ENCODE measurements at places on chromosomes 7 and 10.

DNA sequence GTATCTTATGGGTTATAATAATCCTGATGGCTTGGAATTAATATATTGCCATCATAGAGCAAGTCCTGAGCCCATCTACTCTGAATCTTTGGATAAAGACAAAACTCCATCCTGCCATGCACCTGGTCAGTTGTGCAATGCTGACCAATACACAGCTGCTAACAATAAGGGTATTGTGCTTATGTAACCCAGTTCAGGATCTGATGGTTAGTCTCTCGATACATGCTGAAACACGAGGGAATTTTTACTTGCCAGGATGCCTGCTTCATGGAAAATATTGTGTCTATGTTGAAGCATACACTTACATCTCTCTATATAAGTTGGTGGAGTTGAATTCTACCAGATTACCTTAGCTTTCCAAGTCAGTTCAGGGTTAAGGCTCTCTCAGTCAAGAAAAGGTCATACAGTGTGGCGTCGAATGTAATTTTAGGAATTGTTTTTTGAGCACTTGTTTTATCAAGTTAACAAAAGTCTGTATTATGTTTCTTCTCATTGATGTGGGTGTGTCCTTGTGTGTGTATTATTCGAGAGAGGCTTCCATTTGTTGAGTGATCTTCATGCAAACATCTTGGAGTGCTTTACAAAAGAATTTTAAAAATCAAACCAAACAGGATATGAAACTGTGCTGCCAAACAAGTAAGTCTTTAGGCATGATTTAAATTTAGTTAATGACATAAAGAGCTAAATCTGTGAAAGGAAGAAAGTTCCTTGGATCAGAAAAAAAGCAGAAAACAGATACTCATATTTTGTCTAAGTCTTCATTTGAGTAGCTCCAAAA is 449.1 kb downstream of the SUGCT start:
- DNase-seq, result no peak

DNA sequence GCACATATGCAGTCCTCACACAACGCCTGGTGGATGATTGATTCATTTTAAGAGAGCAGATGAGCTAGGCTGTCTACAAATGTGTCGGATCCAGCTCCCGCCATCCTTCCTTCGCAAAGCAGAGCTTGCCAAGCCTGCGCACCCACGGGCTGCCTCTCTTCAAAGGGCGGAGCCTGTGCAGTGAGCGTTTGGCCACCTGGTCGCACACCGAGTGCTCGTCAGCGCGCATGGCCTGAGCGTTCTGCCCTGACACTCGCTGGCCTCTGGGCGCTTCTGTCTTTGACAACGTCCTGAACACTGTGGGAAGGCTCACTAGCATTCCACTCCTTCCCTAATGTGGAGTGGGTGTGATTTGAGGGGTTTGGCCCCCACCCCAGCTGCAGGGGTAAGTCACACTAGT is 47.1 kb upstream of the TMEM72 start:
- DNase-seq, result no peak

DNA sequence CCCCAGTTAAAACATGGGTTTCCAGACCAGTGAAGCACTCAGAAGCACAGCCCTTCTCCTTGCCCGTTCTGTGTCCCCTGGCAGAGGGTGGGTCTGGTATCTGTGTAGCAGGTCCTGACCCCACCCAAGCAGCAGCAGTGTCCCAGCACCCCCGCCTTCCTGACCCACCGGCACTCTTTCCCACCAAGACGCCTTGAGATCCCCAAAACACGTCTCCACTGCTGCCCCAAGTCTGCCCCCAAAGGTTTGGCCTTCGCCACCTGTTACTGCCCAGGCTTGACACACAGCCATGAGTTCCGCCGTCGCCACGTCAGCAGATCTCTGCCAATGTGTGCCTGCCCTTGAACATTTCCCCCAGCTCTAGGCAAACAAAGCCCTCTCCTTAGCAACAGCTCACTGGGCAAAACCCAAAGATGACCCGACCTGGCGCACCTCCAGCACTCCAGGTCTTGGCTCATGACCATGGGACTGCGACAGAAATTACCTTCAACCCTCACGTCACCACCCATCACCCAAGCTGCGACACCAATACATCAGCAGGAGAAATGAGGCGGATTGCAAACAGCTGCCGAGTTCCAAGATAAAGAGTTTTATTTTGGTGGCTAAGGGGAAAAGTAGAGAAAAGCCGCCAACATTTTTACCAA is 75.6 kb downstream of the CTBP2 start:
- DNase-seq, result no peak

- no peak for DNase-seq
Measured at GRCh38 chr7:2921653-2922347, 77.7 kb upstream of the GNA12 start.

DNA sequence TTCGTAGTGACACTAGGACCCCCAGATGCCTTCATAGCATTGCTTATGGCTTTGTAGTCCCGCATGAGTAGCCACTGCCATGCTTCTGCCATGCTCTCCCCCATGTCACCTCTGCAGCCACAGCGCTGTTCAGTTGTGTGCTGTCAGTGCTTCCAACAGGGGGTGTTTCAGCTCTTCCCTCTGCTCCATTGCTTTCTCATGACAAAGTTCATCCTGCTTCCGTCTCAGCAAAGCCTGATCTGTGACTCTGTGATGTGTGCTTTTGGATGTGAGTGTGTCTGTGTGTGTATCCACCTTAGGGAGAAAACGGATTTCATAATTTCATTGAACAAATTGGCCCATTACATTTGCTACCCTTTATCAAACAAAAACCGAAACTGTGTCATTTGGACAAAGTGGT is 134.9 kb upstream of the SAMD8 start:
- no peak for DNase-seq

- no peak for DNase-seq
Measured at GRCh38 chr7:13309535-13309934, 622.1 kb downstream of the ARL4A start.

DNA sequence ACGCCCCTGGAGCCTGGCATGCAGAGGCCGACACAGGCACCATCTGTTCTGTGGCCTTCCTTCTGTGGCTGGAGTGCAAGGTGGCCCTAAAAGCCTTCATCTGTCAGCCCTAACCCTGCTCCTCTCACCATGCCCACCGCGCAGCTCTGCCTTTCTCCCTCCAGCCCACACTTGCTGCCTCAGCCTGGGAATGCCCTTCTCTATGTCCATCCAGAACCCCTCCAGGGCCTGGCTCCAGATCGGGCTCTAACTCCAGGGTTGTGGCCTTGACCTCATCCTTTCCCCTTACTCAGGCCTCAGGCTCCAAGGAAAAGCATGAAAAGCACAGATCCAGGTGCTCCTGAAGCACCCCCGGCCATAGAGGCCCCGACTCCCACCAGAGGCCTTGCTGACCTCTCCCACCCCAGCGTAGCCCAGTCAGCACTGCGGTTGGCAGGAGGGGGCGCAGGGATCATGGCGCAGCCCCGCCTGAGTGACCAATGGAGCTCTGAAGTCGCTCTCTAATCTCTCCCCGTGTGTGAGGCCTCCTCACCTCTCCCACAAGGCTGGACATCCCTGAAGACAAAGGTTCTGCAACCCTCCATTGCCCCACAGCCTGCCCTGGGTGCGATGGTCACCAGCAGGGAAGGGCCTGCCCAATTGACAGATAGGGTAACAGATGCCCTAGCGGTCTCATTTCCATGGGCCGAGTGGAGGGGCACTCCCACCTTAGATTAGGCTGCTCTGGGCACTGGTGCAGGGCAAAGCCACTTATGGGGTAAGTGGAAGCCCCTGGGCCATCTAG is 9.2 kb downstream of the ZCCHC24 start:
- DNase-seq, result no peak

DNA sequence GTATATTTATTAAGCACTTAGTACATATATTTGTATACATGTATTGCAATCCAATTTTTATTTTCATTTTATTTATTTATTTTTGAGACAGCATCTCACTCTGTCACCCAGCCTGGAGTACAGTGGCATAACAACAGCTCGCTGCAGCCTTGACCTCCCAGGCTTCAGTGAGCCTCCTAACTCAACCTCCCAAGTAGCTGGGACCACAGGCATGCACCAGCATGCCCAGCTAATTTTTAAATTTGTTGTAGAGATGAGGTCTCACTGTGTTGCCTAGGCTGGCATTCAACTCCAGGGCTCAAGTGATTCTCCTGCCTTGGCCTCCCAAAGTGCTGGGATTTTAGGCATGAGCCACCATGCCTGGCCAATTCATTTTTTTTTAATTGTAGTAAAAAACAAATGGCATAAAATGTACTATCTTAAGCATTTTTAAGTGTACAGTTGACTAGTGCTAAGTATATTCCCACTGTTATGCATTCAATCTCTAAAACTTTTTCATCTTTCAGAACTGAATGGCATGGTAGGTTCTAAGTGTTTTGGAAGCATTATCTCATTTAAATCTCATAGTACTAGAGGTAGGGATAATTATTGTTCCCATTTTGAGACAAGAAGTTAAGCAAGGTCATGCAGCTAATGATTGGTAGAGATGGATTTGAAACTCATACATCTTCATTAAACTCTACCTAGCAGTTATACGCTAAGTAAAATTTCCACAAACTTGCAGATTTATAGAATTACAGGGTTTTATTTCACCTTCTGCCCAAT is 264.0 kb upstream of the NFE2L3 start:
- DNase-seq, result no peak

DNA sequence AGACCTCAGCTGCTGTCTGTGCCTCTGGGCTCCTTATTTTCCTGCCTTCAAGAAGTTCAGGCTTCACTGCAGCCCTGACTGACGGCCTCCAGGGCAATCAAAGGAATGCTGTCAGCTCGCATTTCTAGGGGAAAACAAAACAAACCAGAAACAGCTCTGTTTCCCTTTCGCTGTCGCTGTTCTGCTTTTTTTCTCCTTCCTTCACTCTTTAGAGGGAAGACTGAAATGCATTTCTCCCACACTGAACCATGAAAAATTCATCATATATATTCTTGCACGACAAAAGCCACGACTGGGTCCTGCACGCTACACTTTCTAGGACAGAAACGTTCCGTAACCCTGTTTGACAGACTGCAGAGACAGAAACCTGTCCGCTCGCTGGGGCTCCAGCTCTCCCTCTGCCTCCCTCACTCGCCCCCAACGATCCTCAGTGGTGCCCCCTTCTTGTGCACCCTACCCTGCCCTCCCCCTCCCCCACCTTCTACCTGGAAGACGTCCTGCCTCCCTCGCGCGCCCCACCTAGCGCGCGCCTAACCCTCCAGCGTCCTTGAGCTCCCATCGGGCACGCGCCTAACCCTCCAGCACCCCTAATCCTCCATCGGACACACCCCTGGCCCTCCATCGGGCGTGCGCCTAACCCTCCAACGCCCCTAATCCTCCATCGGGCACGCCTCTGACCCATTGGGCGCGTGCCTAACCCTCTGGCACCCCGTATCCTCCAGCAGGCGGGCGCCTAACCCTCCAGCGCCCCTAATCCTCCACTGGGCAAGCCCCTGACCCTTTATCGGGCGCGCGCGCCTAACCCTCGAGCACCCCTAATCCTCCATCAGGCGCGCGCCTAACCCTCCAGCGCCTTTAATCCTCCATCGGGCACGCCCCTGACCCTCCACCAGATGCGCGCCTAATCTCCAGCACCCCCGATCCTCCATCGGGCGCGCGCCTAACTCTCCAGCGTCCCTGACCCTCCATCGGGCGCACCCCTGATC is 37.1 kb downstream of the SVOPL start:
- DNase-seq, result no peak

DNA sequence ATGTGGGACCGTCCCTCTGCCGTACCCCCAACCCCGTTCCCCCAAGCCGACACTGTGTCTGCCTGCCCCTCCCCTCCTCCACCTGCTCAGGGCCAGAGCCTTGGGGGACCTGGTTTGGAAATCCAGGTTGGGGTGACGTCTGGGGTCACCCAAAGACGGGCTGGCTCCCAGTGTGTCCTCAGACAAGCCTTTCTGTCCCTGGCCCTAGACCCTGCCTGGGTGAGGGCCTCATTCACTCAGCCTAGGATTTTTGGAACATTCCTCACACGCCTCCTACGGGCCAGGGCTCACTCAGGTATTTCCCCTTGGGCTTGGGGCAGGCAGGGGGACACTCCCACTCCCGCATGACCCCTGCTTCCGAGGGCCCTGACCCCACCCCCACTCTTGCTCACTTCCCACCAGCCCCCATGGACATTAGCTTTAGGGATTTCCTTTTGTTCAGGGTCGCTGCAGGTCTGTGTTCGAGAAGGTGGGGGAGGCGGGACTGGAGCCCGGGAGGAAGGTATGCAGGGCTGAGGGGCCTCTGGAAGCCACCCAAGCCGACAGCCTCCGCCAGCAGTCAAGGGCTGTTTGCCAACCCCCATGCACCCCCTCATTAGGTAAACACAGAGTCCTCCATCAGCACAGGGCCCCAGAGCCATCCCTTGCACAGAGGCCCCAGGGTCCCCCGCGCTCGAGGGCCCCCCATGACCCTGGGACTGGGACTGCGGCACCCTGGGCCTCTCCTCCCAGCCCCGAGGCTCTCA is 35.1 kb downstream of the PDGFA start:
- no peak for DNase-seq

- DNase-seq, result no peak
Measured at GRCh38 chr10:81040940-81041339, 503.2 kb downstream of the SH2D4B start.

- no peak for DNase-seq
Measured at GRCh38 chr7:27219821-27220220, 19.9 kb upstream of the HOXA13 start.

GRCh38 chr7:102450242-102450641 is 14.4 kb downstream of the ALKBH4 start:
- peak; percentile 47 for DNase-seq

DNA sequence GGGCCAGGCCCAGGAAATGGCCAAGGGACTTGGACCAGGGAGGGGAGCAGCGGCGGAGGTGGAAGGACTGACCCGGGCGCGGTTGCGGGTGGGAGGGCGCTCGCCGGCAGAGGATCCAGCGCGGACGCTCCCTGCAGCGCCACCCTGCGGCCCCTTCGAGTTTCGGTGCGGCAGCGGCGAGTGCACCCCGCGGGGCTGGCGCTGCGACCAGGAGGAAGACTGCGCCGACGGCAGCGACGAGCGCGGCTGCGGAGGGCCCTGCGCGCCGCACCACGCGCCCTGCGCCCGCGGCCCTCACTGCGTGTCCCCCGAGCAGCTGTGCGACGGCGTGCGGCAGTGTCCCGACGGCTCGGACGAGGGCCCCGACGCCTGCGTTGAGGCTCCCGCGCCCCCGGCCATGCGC is 16.8 kb upstream of the ZNF467 start:
- no peak for DNase-seq

DNA sequence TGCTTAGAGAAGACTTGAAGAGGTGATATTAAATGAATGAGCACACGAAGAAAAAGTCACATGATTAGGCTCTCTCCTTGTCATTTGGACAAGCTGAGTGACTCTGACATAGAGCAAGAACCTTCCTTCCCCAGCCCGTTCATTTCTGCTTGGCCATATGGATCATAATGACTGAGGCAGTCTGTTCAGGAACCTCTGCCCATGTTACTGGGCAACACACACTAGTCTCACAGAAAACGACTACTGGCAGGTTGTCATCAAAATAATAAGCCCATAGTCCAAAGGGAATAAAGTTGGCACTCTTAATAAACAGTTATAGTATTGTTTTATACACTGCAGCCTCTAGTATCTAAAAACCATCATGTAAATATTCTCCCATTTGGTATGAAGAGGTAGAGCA is 635.0 kb downstream of the REEP3 start:
- DNase-seq, result peak; percentile 64

GRCh38 chr10:1625079-1625478 is 112.2 kb downstream of the ADARB2 start:
- no peak for DNase-seq

Data from cerebellar nuclear complex (tissue), 1 donor.